ENCODE measurements at places on chromosomes 6 and 20.

DNA sequence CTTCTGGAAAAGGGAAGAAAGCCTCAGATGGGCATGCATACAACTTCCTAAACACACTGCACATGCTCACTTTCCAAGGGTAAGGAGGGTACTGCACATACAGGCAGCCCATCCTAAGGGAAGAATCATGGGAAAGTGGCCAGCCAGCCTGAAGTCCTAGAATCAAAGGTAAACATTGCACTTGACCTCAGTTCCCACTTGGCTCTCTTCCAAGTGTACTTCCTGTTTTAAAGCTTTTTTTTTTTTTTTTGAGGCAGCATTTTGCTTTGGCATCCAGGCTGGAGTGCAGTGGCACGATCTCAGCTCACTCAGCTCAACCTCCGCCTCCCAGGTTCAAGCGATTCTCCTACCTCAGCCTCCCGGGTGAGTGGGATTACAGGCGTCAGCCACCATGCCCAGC, 225.3 kb upstream of the EPHA7 start:
- DNase-seq = no peak

GRCh38 chr6:118917546-118918328, 17.2 kb downstream of the MCM9 start:
- no peak for DNase-seq

DNA sequence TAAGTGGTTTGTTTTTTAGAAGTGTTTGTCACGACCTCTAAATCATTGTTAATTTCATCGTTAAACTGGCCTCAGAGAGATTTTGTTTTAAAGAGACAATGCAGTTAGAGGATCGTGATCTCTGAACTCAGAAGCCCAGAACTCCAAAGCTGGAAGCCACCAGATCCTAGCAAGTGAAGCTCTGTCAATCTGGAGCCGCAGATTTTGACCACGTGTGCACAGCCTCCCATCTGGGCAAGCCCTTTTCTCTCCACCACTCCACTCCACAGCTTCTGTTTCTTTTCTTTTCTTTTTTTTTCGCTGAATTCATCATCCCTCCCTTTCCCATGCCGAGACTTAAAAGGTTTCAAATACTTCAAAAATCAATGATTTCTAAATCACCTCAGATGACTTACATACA, 142.2 kb upstream of the ESR1 start:
- DNase-seq = no peak

DNA sequence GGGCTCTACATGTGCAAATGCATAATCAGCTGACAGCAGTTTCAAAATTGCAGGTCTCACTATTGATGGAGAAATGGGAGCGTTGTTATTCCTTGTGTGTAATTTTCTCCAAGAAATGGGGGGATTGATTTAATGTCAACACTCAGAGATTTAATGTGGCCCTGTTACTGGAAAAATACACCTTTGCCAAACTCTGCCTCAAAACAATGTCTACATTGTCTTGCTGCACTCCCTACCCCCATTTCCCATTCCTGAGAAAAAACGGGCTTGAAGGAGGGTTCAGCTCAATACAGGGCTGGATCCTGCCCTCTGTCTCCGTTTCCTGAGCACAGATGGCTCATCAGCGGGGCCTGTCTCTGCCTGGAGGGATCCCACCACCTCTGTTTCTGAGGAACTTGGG, 18.4 kb downstream of the EDN3 start:
- DNase-seq = no peak

DNA sequence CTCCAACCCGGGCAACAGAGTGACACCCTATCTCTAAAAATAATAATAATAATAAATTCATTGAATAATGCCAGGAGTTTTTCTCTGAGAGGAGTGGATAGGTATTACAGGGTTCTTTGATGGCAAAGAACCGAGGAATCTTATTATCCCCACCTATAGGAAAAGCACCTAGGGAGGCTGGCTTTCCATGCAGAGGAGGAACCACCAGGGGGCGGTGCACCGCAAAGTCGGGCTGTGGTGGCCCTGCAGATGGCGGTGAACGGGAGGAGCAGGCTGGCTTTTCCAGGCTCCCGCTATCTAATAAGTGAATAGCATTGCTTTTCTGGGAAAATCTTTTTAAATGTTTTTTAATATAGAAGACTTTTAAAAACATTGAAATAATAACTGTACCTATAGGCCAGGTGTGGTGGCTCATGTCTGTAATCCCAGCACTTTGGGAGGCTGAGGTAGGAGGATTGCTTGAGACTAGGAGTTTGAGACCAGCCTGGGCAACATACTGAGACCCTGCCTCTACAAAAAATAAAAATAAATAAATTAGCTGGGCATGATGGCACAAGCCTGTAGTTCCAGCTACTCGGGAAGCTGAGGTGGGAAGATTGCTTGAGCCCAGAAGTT, 864.2 kb downstream of the KIF16B start:
- no peak for DNase-seq

GRCh38 chr6:75244063-75244584, 523 bp upstream of the COX7A2 start:
- no peak for DNase-seq

DNA sequence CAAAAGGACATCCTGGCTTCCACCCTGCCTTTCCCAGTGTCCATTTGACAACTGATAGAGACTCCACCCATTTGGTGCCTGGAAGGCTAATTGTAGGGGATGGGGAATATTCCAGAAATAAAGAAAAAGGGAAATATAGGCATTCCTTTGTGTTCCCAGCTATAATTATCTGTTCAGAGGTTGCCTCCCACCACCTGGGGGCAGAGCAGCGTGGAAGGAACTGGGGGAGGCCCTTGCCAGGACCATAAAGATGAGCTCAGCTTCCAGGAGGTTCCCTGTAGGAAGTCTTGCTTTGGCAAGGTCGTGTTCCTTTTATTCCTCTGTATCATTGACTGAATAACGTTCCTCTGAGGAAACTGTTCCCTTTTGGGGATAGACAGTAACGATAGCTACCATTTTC, 214.7 kb downstream of the TFAP2C start:
- no peak for DNase-seq

DNA sequence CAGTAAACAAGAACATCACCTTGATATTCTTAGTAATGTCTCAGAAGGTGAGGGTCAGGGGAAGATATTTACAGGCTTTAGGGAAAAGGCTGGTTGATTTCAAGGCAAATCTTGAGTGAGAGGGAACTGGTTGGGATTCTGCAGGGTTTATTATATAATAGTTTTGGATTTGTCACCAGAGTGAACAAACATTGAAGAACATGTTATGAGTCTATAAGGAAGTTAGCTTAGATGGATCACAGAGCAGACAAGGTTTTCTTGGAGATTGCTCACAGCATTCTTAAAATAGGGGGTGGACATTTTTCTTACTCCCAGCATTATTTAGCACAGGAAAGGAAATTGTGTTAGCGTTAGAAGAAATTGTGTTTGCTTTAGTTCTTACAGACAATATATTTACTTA, 324.9 kb downstream of the LAMA2 start:
- DNase-seq = no peak

- DNase-seq = no peak
Observed at GRCh38 chr6:147947521-147947920, 395.1 kb upstream of the SASH1 start.

DNA sequence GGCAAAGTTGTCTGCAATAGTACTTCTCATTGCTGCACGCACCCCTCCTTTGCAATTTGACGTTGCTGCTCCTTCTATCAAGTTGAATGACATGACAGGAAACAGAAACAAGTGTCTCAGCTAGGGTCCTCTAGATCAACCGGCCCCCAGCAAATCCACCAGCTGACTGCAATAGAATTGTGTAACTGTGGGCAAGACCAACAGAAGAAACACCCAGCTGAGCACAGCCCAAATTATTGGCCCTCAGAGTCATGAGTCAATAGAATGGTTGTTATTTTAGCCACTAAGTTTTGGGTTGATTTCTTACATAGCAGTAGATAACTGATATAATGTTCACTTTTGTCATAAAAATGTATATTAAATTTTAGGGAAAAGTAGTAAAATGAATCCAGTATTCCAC, 202.7 kb downstream of the MAFB start:
- no peak for DNase-seq

DNA sequence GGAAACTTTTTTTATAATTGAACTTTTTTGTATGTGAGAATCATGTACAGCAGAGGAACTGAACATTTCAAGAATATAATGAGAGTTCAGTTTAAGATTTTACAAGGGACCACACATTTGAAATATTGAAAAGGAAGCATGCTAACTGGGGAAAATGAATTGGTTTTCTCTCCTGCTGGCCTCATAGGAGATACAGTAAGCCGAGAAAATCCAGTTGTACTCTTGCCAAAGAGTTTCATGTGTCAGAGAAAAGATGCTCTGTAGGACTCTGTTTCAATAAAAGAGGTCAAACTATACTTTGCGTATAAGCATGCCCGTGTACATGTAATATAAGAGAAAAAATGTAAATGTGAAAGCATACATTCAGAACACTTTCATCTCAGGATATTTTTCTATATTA, 393.5 kb upstream of the NRSN1 start:
- no peak for DNase-seq

- no peak for DNase-seq
Observed at GRCh38 chr6:38266921-38267354, 372.8 kb downstream of the BTBD9 start.

DNA sequence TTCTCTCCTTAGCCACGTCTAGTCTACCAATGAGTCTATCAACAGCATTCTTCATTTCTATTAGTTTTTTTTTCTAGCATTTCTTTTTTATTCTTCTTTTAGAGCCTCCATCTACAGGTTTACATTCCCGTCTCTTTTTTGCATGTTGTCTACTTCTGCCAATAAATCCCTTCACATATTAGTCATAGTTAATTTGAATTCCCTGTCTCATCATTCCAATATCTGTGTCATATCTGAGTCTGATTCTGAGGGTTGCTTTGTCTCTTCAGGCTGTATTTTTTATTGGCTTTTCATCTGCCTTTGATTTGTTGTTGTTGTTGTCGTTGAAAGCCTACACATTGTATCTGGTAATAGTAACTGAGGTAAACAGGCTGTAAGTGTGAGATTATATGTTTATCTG, 104.6 kb downstream of the HMGCLL1 start:
- DNase-seq = no peak

DNA sequence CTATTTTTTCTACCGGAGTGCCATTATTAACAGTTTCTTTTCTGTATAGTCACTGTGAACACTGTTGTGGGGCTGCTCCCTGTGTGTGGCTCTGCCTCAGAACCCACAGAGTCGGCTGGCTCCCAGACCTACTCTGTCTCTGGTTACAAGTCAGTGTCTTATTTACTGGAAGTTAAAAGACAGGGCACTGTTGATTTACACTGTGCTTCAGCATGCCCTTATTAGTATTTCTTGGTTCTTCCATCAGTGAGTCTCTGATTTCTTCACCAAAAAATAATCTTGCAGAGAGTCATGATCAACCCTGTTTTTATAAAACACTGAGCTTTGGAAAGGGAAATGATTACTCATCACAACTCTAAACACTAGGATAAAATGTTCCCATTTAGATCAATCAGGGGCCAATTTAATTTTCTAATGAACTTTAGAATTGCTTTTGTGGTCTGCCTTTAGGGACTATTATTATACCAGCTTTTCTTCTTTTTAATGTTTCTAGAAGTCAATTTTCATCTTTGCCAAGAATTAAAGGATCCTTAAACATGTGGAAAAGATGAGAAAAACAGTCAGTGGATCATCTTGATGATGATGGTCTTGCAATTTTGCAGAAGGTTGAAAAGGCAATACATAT, 92.6 kb downstream of the UTRN start:
- no peak for DNase-seq

GRCh38 chr6:157980288-157981131, 1.2 kb upstream of the SYNJ2 start:
- no peak for DNase-seq

DNA sequence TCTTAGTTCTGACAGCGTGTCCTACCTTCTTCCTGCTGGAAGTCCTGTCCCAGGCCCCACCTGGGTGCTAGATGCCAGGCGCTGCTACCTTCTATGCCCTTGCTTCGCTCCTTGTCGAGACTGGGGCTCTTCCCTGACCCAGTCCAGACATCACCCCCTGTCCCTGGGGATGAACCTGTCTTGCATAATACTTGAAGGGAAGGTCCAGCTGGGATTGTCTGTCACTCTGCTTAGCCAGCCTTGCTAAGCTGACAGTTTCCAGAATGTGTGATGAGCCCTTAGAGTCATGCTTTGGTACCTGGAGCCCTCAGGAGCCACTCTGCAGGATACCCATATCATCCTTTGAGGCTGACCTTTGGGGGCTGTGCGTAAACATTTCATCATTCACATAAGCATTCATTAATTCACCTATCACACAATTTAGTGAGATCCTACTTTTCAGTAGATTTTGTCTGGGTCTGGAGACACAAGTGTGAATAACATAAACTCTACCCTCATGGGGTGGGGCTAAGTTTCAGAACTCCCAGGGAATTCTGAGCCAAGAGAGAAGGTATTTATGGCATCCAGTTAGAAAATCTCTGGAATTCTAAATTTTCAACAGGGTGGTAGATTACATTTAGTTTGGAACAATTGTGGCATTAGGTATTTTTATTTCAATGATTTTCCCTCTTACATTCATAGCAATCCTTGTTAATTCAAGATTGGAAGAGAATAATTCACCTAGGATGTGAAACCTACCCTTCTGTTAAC, 151.1 kb upstream of the HDAC2 start:
- no peak for DNase-seq

- no peak for DNase-seq
Observed at GRCh38 chr20:45041464-45042337, 59.2 kb downstream of the KCNS1 start.

DNA sequence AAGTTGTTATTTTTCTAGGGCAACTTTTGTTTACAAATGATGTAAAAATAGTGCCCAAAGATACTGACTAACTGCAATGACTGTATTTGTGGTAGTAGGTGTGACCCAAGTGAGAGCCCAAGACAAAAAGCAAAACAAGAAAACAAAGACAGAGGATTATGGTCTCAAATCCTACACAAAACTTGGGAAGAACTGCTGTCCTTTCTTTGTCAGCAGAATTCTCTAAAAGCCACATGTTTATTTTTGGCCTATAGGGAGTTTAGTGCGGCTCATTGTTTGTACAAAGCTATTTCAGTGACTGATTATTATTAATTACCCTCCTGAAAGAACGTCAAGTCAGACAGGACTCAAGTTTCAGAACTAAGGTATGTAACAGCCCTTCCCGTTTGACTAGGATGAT, 509.2 kb upstream of the SLC35B3 start:
- DNase-seq = no peak

GRCh38 chr6:35294308-35294945, 3.2 kb upstream of the DEF6 start:
- DNase-seq = no peak

DNA sequence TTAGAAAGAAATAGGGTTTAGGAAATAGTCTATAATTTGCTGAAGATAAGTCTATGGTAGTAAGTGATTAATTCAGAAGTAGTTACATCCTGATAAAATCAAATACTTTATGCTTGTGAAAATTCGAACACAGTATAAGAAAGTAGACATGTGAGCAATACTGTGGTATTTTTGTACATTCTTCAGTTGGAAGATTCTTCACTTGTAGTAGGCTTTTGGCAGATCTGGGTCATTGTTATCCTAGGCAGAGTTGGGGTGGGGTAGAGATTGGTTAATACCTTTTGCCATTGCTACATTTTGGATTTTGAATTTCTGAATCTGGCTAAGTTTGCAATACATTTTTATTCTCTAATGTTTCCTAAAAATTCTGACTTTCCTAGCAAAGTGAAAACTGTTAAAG, 197.5 kb downstream of the BCKDHB start:
- no peak for DNase-seq

Data from anterior cingulate cortex (tissue), 58 donors.